Fibroblast of the conjunctiva (primary cell): ENCODE measurements at places on chromosomes 5 and 9.

DNA sequence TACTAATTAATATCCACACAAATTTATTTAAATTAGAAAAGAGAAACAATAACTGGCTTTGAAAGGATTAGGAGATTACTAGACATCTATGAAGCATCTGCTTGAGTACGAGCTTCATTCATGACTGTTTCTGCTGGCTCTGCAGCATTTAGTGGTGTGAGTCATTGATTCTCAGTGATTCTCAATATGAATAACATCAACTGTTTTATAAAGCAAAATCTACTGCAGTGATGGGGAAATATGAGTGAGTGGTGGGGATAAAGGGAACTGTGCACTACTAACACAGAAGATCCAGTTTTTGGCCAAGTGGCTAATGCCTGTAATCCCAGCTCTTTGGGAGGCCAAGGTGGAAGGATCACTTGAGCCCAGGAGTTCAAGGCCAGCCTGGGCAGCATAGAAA lies 8.4 kb downstream of the FNBP1 start:
- peak; percentile 52 for DNase-seq

GRCh38 chr5:10151656-10152055 lies 98.0 kb downstream of the ATPSCKMT start:
- DNase-seq: no peak

GRCh38 chr9:95771556-95772246 lies 103.8 kb upstream of the ERCC6L2 start:
- DNase-seq: no peak

GRCh38 chr9:101200852-101201251 lies 172.3 kb downstream of the PLPPR1 start:
- DNase-seq: no peak

- DNase-seq: peak; percentile 55
Observed at GRCh38 chr5:134533115-134533815, 7.8 kb downstream of the JADE2 start.

DNA sequence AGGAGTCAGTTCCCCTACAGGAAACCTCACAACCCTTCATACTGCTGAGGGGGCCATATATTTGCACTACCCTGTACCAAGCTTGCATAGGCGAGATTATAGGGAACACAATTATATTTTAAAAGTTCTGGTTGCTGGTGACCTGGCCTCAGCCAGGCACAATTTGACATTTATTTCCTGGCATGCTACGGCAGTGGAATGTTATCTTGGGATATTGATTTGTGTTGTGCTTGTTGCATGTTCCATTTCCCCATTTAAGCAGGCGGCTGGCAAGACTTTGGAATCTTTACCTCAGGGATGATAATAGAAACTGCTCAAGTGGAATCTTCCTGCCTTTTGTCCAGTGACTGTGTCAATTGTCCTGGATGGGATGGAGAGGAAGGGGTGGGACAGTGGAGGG lies 67.0 kb upstream of the RPS23 start:
- no peak for DNase-seq

- DNase-seq: no peak
Observed at GRCh38 chr9:97041898-97042297, 3.0 kb upstream of the CTSV start.

DNA sequence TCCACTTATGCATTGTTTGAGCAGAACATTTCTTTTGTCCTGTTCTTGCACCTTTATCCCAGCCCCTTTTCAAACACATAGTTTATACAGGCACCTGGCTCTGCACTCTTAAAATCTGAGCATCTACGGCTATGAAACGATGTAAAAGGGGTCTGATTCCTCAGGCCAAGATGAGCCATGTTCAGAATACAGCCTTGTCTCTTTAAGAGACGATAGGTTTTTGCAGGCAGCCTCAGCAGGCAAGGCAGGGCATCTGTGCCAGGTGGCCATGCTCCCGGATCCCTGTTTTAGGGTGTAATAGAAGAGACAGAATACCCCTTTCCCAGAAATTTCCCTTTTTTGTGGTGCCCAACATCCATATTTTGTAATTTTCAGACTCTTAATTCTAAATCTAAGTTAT lies 89.1 kb upstream of the NFIB start:
- no peak for DNase-seq

GRCh38 chr5:16810208-16810854 lies 125.8 kb downstream of the MYO10 start:
- no peak for DNase-seq

- no peak for DNase-seq
Observed at GRCh38 chr5:156182174-156182967, 144.6 kb upstream of the SGCD start.

DNA sequence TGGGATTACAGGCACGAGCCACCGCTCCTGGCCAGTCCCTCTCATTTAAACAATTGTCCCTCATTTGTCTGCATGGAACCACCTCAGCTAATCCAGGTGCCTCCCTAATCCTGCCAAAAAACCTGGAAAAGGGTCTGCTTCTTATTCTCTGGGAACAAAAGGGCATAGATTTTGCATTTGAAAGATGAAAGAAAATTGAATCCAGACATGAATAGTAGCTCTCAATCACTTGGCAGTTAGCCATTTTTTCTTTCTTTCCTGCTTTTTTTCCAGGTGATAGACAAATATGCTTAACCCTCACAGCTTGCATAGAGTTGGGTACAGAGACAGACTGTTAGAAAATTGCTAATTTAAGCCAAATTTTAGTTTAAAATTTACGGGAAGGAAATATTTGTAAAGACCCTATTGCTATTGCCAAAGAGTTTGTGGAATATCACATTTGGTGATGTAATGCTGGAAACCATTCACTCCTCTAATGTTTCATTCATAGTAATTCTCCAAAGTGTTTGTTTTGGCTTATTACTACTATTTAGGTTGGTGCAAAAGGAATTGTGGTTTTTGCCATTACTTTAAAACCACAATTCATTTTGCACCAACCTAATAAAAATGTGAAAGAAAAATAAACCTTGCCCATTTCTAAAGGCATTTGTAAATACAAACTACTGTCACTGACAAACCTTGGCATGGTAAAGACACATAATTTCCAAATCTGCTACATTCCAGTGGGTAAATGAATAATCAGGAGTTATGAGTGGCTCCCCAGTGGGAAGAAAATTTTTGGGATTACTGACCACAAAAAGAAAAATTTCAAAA lies 80.5 kb upstream of the JAK2 start:
- peak; percentile 41 for DNase-seq

- DNase-seq: no peak
Observed at GRCh38 chr9:130045725-130046450, 2.9 kb upstream of the FNBP1 start.

DNA sequence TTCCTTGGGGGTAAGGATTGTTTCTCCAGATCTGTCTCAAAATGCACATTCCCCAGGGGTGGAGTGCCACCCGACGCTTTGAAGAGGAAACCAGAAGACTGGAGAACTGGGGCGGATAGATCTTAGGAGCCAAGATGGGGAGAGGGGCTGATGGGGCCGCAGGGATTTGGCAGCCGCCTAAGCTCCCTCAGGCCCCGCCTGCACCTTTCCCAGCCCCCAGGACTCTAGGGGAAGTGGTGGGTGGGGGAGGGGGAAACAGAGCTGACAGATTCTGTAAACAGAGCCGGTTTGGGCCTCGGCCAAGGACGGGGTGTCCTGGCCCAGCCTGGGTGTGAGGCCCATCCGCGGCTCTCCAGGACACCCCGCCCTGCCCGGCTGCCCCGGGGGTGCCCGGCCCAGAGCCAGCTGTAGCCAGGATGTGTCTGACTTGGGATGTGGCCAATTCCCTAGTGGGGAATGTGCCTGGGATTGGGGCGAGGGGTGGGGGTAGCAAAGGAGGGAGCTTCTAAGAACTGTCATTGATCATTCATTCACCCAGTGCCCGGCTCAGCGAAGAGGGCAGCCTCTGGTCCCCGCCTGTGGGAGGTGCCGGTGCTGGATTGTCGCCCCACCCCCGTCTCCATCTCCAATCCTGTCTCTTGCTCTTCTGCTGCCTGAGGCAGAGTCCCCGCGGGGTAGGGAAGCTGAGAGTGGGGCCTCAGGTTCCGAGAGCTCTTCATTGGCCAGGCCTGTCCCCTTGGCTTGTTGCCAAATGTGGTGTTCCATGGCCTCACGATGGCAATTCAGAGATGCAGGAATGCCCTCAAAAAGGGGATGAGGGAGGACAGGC lies 54.8 kb upstream of the CDKN2AIPNL start:
- peak; percentile 98 for DNase-seq

DNA sequence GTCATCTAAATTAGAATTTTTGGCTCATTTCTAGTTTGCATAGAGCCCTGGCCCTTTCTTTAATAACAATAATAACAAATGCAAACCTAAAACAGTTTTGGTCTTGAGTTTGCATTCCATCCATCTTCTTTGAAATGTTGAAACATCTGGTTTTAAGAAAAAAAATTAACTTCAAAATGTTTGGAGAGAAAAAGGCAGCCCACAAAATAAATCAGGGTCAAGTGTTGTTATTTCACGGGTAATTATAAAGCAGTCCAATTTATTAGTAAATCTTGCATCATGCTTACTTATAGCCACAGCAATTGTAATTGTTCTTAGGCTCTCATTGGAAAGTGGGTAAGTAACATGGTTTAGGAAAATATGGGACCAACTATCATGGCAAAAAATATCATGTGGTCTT lies 247.0 kb upstream of the MEF2C start:
- no peak for DNase-seq

DNA sequence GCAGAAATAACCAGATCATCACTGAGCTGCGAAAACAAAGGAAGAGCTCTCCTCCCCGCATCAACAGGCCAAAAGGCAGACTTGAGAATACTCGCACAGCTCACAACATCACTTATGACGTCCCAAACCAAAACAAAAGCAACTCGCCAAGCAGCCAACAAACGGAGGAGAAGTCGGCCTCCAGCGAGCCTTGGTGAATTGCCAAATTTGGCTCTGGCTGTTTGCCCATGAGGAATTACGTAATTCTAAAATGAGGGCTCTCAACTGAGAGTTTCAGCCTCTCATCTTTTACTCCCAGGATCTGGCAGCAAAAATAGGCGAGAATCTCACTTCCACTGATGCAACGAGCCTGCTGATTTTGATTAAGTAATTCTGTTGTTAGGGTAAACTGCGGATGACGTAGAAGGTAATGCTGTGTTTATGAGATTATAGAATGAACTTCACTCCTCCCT lies 51.7 kb upstream of the SEMA6A start:
- DNase-seq: peak; percentile 70

GRCh38 chr5:150497274-150497988 lies 10.5 kb upstream of the NDST1 start:
- peak; percentile 74 for DNase-seq

GRCh38 chr5:96509316-96509715 lies 76.3 kb upstream of the PCSK1 start:
- DNase-seq: peak; percentile 17

GRCh38 chr9:79569814-79570447 lies 1.8 kb upstream of the TLE4 start:
- DNase-seq: no peak

DNA sequence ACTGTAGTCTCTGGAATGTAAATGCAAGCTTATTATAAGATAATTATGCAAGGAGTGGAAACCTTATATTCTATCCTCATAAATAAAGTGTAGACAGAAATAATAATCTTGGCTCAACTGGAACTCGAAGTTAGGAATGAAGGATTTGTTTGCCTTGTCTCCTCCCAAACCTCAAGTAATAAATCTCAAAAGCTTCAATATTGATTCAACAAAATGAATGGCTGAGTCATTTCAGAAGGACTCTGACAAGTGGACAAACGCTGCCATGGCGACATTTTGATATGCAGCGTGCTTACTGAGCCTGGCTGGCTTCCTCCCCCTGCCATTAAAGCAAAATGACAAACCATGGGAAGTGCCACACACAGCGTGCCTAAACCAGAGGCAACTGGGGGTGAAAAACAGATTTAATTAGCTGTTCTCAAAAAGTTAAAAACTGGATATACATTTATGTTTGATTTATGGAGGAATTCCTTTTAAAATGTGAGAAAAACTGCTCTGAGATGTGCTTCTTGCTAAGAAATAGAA lies 10.5 kb upstream of the ADGRV1 start:
- no peak for DNase-seq

DNA sequence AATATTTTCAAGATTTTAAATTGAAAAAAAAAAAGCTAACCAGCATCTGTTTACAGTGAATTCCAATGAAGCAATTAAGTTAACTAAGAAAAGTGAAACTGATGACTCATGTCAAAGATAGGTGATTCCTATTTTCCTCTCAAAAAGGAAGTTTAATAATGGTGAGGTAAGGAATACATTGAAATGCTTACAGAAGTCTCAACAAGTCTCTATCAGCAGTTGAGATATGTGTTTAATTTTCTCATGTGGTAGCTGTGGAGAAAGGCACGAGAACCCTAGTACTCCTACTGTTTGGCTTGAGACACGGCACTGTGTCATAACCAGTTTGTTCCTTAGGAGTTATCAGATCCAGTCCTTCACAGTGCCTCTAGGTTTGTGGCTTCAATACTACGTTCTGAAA lies 114.5 kb downstream of the SLC25A46 start:
- no peak for DNase-seq

DNA sequence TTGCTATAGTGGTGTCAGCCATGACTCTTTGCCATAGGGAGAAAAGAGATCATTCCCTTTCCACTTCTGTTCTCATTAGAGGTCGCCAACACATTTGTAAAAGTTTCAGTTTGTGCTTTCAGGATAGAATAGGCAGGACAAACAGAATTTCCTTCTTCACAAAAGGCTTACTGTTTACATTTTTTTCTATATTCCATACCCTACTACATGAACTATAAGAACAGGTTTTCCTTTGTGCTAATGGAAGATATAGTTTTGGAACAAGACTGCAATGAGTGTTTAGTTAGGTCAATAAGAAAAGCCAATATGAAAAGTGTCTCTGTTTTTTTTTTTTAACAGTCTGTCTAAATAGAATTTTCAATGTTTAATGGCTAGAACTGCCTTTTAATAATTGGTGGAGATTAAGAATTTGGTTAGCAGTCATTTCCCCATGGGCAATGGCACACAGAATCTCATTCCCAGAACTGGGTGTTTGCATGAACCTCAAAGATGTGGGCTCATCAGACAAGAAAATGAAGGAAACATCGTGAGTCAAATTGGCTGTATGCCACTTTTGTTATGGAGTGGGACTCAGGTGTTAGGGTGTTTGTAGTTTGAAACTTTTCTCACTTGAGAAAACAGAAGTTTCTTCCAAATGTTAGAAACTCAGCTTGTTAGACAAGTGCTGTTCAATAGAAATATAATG lies 75.2 kb upstream of the PRLR start:
- no peak for DNase-seq

DNA sequence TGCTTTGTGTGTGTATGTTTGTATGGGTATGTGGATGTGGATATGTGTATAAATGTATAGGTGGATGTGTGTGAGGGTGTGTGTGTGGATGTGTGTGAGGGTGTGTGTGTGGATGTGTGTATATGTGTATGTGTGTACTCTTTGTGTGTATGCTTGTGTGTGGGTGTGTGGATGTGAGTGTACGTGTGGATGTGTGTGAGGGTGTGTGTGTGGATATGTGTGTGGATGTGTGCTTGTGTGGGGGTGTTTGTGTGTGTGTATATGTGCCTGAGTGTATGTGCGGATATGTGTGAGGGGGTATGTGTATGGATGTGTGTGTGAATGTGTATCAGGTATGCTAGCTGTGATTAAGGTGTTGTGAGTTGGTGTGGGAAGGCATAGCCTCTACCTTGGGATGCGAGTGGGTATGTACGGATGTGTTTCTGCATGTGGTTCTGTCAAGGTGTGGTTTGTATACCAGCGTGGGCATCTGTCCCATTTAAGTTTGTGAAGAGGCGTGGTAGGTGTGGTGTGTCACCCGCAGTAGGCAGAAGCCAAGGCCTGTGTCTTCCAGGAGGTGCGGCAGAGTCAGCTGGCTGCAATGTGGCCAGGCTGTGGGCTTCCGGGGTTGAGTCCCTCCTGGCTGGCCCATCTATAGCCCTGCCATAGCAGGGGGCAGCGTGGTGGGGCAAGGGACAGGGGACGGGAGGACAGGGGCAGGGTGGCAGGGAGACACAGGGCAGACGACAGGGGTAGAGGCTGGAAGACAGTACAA lies 155.8 kb downstream of the DAB2IP start:
- no peak for DNase-seq
